ENCODE measurements at places on chromosomes 6 and 20. TPM values are rescaled to one million over a fixed set of nuclear protein-coding genes. Genes with fewer than 3 reads are reported as not detected.

GRCh38 chr6:45428727-45429126, 51.0 kb upstream of the SUPT3H start:
- DNase-seq = no peak

GRCh38 chr6:107743311-107743710, 80.8 kb downstream of the SCML4 start:
- no peak for DNase-seq

GRCh38 chr6:150016324-150017185, 8.8 kb downstream of the RAET1L start:
- peak; percentile 45 for DNase-seq

DNA sequence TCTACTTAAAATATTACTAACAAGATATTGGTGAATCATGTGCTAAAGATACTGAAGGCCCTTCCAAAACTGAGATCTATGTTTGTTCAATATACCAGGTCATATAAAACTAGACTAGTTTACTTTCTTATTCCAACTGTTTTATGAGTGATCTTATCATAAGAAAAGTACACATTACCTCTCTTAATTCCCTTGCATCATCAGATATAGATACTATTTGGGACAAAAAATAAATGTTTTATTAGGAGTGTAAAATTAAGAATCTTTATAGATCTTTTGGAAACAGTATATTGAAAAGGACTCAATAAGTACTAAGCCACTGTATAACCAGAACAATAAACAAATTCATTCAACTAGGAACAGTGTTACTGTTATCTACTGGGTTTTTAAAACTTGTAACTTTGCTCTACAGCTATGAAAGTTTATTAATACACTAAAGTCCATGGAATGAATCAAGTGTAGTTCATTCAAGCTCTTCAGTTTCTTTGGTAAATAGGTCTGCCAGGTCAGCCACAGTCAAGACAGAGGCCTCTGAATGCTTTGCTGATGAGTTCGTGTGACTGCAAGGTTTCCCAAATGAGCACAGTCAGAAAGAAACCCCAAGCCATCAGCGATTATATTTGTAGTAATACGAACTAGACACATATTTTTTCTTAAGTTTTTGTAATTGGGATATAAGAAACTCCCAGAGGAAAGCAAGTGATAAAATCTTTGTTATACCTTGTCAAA, 71.8 kb upstream of the FBXO30 start:
- no peak for DNase-seq

GRCh38 chr6:16272201-16272600, 33.8 kb downstream of the GMPR start:
- no peak for DNase-seq

DNA sequence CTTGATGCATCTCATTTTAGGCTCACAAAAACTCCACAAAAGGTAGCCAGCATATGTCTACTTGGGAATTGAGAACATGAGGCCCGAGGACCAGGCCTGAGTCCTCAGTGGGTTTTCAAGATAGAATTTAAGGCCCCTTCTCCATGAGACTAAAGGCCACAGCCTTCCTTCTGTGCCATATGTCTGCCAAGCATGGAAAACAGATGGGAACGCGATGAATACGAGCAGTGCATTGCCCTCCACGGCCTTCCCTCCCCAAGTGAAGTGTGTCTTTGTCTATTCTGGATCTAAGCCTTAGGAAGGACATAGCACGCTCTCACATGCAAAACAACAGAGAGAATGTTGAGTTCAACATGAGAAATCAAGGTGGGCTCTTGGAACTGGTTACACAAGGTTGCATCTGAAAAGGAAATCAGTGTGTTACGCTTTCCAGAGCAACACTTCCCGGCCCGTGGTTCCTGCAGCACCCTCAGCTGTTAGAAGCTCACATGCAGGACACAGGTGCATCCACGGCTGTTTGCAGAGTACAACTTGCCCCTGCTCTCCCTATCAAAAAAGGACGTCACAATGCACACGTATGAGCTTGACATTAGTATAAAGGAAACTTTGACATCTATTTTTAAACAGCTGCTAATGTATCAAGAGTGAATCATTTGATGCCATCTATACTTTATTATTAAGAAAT, 229.9 kb downstream of the NRN1 start:
- DNase-seq = no peak

DNA sequence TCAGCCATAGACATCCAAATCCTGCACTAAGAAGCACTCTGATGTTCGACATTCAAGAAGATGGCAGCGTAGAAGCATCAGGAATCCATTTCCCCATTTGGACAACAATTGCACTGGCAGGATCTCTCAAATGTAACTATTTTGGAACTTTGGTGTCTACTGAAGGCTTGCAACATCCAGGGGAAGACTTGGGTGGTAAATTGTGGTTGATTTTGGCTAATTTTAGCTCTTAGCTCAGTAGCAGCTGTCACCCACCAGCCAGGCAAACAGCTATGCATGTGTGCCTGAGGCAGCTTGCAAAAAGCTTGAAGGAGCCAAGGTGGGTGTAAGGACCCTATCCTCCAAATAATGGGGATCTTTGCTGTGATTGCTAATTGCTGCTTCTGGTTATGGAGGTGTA, 35.1 kb upstream of the PPP1R3G start:
- no peak for DNase-seq

DNA sequence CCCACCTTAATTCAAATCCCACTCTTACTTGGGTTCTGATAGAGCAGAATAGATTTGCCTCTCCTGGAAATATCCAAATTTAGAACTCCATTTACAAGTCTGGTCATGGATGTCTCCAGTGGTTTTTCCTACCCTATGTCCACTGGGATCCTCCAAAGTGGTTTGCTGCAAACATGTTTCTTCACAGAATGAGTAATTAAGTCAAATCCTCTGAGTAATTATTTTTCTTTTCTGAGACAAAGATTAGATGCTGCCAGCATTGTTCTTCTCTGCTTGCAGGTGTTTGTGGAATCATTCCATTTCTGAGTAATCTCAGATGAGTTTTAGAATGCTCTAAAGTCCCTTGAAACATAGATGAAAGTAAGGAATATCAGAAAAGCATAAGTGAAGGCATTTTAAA, 21.9 kb downstream of the DTD1 start:
- no peak for DNase-seq

- no peak for DNase-seq
These were observed 1.1 kb downstream of the HSF2 start for GRCh38 chr6:122400462-122401089.

GRCh38 chr6:47647188-47647587, 51.2 kb upstream of the ADGRF4 start:
- DNase-seq = no peak

GRCh38 chr6:13072686-13073347, 255.5 kb downstream of the TBC1D7 start:
- no peak for DNase-seq

DNA sequence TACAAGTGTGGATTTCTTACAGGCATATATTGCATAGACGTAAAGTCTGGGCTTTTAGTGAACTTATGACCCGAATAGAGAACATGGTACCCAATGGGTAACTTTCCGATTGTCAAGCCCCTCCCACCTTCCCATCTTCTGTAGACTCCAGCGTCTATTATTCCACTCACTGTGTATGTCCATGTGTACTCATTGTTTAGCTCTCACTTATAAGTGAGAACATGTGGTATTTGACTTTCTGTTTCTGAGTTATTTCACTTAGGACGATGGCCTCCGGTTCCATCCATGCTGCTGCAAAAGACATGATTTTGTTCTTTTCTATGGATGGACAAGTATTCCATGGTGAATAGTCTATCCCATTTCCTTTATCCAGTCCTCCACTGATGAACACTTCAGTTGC, 306.4 kb downstream of the CD83 start:
- no peak for DNase-seq

DNA sequence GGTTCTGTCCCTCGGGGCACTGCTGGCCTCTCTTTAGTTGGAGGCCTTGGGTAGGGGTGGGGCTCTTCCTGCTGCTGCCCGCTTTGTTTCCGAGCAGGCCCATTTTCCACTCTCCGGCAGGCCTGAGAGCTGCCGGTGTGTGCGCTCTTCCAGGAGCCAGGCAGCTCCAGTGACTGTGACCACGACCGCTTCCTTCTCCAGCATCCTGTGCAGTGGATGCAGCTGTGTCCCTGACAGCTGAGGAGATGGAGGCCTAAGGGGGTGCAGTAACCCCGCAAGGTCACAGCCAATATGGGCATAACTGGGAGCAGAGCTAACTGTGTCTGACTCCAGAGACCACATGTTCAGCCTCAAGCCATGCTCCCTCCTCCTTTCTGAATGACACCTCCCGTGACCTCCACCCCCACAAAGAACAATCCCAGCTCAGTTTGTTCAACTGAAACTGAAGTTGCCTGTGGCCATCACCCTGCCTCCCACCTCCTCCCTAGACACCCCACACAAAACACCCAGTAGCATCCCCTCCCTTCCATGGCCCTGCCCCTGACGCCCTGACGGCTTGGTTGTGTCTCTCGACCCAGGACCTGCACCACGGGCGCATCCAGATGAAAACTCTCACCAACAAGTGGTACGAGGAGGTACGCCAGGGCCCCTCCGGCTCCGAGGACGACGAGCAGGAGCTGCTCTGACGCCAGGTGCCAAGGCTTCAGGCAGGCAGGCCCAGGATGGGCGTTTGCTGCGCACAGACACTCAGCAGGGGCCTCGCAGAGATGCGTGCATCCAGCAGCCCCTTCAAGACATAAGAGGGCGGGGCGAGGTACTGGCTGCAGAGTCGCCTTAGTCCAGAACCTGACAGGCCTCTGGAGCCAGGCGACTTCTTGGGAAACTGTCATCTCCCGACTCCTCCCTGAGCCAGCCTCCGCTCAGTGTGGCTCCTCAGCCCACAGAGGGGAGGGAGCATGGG, 27.8 kb downstream of the SPATA2 start:
- DNase-seq = no peak

GRCh38 chr20:20461551-20461950, 93.6 kb downstream of the INSM1 start:
- DNase-seq = no peak

DNA sequence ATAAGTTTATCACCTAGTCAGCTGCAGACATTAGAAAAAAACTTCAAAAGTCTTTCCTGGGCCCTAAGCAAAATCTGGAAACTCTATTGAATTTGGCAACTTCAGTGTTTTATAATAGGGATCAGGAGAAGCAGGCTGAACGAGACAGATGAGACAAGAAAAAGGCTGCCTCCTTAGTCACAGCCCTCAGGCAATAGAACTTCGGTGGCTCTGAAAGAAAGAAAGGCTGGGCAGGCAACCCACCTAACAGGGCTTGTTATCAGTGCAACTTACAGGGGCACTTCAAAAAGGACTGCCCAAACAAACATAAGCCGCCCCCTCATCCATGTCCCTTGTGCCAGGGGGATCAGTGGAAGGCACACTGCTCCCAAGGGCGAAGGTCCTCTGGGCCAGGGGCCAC, 657.9 kb upstream of the HS3ST5 start:
- no peak for DNase-seq

- DNase-seq = no peak
These were observed 81.2 kb downstream of the DACT2 start for GRCh38 chr6:168238159-168238909.

GRCh38 chr6:39357998-39358686, 35.6 kb upstream of the KCNK16 start:
- DNase-seq = peak; percentile 76

- DNase-seq = no peak
These were observed 40.2 kb downstream of the EYA2 start for GRCh38 chr20:46934746-46935287.

DNA sequence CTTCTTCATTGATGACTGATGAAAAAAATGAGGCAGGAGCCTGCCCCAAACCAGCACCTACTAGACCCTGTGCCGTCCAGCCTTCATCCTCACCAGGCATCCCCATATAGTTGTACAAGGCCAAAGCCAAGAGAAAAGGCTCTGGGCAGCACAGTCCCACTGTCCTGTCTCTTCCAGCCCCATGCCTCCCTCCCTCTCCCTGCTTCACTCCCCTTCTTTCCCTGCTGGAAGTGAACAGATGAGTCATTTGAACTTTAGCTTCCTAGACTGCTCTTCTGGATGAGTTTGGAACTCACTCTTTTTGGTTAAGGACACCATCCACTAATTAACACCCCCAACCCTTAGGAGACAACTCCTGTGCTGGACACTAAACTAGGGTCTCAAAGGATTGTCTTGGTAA, 235.2 kb downstream of the LRFN2 start:
- DNase-seq = no peak

DNA sequence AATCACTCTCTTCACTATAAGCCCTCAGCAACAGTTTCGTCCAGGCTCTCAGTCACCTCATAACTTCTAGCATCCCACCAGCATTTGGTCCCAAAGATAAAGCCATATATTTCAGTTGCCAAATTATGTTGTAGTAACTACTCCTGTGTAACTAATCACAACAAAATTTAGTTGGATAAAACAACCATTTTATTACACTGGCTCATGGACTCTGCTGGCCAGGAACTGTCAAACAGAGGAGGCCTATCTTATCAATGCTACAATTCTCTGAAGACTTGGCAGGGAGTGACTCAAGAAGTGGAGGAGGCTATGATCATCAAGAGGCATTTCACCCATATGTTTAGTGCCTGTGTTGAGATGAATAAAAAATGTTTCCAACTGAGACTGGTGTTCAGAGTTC, 1082.3 kb upstream of the GJE1 start:
- no peak for DNase-seq

GRCh38 chr6:121780325-121781321, 345.2 kb downstream of the GJA1 start:
- DNase-seq = peak; percentile 83

DNA sequence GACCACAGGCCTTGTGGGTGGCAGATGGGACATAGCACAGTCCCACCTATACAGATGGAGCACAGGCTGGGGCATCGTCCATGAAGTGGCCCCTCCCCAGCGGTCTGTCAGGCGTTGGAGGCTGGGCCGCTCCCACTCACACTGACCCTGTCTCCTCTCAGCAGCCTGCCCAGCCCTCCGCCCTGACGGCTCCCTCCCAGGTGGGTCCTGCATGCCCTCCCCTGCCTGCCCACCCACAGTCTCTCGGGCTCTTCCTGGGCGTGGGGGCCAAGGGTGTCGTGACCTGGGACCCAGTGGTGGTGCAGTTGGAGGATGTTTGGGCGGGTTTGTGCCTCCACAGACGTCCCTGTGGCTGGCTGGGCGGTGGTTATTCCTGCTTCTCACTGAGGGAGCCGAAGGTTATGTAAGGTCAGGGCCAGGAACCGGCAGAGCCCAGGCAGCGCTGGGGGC, 22.3 kb downstream of the COL20A1 start:
- no peak for DNase-seq

GRCh38 chr20:43537921-43538877, 20.6 kb upstream of the SGK2 start:
- DNase-seq = peak; percentile 57

DNA sequence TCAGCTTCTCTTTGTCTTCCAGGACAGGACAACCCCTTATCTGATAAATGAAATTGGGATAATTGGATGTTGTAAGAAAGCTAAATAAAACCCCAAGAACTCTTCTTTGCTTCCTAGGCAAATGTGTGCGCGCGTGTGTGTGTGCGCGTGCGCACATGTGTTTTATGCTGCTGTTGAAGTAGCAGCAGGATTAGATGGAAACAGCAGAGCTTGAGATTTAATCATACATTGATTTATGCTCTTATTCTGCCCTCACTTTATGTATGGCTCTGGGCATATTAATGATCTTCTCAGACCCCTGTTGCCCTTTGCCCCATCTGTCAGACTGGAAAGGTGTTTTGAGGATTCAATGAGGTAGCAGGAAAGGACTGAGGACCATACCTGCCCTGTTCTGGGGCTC, 324.0 kb upstream of the MAP3K7 start:
- no peak for DNase-seq

The CYP24A1 gene
- total RNA-seq = not detected

The MCHR2 gene
- not detected for total RNA-seq

The PHACTR1 gene
- 3.3 TPM for total RNA-seq

The GTSF1L gene
- total RNA-seq = not detected

The PKIG gene
- total RNA-seq = 73.8 TPM

The MLN gene
- not detected for total RNA-seq

The C6orf15 gene
- total RNA-seq = not detected

Measured in H4 (cell line).